ENCODE measurements at places on chromosomes 4 and X. TPM values are rescaled to one million over a fixed set of nuclear protein-coding genes. Genes with fewer than 3 reads are reported as not detected.

GRCh38 chr4:120018786-120019185 lies 47.9 kb downstream of the MAD2L1 start:
- no peak for DNase-seq
- H3K4me1 ChIP-seq: no peaks in the 10 kb centered on the region
- H3K4me3 ChIP-seq: no peak overlapping the region
- H3K36me3 ChIP-seq: no peaks in the 10 kb centered on the region
- peaks cover 24% of the 10 kb centered on the region for H3K27me3 ChIP-seq

The CT47B1 gene
- total RNA-seq: not detected

The NXF2B gene
- total RNA-seq: not detected

GRCh38 chr4:182863501-182863900 lies 53.7 kb downstream of the DCTD start:
- no peaks in the 10 kb centered on the region for H3K27me3 ChIP-seq
- H3K4me3 ChIP-seq: no peak overlapping the region
- peaks cover 3% of the 10 kb centered on the region for H3K36me3 ChIP-seq

GRCh38 chrX:19646282-19646681 lies 131.0 kb upstream of the MAP3K15 start:
- peaks cover 20% of the 10 kb centered on the region for H3K36me3 ChIP-seq
- H3K27me3 ChIP-seq: no peaks in the 10 kb centered on the region
- peaks cover 50% of the 10 kb centered on the region for H3K4me1 ChIP-seq
- DNase-seq: no peak

- no peak for DNase-seq
- no peaks in the 10 kb centered on the region for H3K27me3 ChIP-seq
- H3K4me1 ChIP-seq: no peaks in the 10 kb centered on the region
- no peak overlapping the region for H3K4me3 ChIP-seq
- no peak overlapping the region for H3K27ac ChIP-seq
Observed at GRCh38 chr4:173917255-173917960, 366.1 kb downstream of the FBXO8 start.

- no peaks in the 10 kb centered on the region for H3K36me3 ChIP-seq
- no peak for DNase-seq
- H3K4me3 ChIP-seq: no peak overlapping the region
- H3K4me1 ChIP-seq: peaks cover 41% of the 10 kb centered on the region
Observed at GRCh38 chr4:158781963-158782362, 13.1 kb downstream of the FNIP2 start.

DNA sequence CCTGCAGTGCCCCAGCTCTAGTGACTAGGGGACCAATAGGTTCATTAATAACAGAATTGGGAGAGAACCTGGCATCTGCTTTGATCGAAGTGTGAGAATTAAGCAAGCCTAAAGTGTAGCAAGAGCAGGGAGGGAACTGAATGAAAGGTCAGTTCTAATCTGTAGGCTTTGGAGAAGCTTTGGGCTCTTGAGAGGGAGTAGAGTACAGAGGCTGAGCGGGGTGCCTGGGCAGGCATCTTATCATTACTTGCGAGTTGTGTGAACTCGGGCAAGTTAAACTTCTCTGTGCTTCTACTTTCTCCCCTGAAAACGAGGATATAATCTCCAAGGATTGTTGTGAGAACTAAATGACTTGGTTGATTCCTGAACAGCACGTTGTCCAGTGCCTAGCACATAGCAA lies 906 bp upstream of the PARM1 start:
- H3K36me3 ChIP-seq: no peaks in the 10 kb centered on the region
- no peak for DNase-seq
- no peak overlapping the region for H3K4me3 ChIP-seq
- H3K4me1 ChIP-seq: peaks cover 17% of the 10 kb centered on the region
- H3K27ac ChIP-seq: no peak overlapping the region

DNA sequence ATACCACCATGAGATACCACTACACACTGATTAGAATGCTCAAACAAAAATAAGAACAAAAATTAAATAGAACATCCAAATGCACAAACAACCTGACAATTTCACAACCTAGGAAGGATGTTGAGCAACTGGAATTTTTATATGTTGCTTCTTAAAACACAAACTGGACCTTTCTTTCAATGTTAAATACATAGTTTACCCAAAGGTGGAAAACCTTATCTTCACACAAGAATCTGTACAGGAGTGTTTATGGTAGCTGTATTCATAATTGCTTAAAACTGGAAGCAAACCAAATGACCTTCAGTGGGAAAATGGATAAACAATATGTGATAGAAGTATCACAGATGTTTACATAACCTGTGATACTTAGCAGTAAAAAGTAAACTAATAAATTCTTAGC lies 573.8 kb downstream of the MAGEB5 start:
- no peak overlapping the region for H3K27ac ChIP-seq
- DNase-seq: no peak
- no peak overlapping the region for H3K4me3 ChIP-seq
- no peaks in the 10 kb centered on the region for H3K4me1 ChIP-seq
- no peaks in the 10 kb centered on the region for H3K27me3 ChIP-seq

GRCh38 chr4:4521731-4522130 lies 20.1 kb downstream of the STX18 start:
- no peak overlapping the region for H3K4me3 ChIP-seq
- H3K27ac ChIP-seq: no peak overlapping the region
- H3K36me3 ChIP-seq: peaks cover 7% of the 10 kb centered on the region
- H3K27me3 ChIP-seq: no peaks in the 10 kb centered on the region

DNA sequence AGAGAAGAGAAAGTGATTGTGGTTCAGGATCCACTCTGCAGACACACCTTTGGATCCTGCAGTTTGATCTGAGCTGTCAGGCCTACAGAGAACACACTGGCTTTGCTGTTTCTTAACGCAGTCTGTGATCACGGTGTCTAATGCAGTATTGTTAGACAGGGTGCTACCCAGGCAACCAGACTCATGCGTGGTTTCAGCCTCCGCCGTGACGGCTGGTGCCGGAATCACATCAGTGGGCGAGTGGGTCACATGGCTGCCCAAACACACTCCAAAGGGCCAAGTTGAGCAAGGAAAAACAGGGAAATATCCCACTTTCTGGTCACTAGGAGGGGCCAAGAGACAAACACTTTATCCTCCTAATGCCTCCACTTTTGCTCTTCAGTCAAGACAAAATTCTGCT lies 27.5 kb downstream of the CCDC149 start:
- no peak overlapping the region for H3K27ac ChIP-seq
- DNase-seq: no peak
- no peaks in the 10 kb centered on the region for H3K27me3 ChIP-seq

GRCh38 chr4:147717878-147718277 lies 14.0 kb upstream of the ARHGAP10 start:
- DNase-seq: no peak
- H3K4me1 ChIP-seq: peaks cover 3% of the 10 kb centered on the region
- H3K4me3 ChIP-seq: no peak overlapping the region
- no peaks in the 10 kb centered on the region for H3K36me3 ChIP-seq

GRCh38 chr4:181550381-181550780 lies 692.8 kb upstream of the TENM3 start:
- no peaks in the 10 kb centered on the region for H3K4me1 ChIP-seq
- H3K36me3 ChIP-seq: no peaks in the 10 kb centered on the region
- H3K4me3 ChIP-seq: no peak overlapping the region
- no peak for DNase-seq

DNA sequence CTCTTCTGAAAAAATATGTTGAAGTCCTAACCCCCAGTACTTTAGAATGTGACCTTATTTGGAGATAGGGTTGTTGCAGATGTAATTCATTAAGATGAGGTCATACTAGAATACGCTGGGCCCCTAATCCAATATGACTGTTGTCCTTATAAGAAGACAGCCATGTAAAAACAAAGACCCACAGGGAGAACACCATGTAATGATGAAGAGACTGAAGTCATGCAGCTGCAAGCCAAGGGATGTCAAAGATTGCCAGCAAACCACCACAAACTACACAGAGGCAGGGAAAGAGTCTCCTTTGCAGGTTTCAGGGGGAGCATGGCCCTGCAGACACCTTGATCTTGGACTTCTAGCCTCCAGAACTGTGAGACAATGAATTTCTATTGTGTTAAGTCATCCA lies 37.4 kb downstream of the CXorf58 start:
- H3K27ac ChIP-seq: no peak overlapping the region
- DNase-seq: no peak
- no peaks in the 10 kb centered on the region for H3K27me3 ChIP-seq
- H3K4me1 ChIP-seq: no peaks in the 10 kb centered on the region
